ENCODE measurements at places on chromosomes 2 and 18.

GRCh38 chr2:47249157-47249900 is 94.2 kb upstream of the STPG4 start:
- DNase-seq, result no peak

DNA sequence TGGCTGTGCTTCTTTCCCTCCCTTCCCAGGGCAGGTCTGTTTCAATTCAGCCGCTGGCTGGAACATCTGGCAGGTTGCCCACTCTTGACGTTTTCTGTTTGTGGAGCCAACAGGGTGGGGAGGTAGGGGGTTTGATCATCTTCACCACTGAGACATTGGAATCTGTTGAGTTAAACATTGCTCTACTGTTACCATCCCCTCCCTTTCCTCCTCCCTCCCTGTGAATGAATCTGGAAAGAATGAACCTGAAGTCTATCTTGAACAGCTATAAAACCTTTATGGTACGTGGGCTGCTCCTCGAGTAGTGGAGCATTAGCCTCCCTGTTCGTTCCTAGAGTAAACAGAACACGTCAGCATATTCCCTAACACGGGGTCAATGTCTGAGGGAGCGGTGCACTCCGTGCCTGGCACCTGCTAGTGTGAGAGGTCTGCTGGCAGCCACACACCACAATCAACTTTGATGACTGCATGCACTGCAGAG is 249.9 kb upstream of the RBBP8 start:
- peak; percentile 82 for DNase-seq

DNA sequence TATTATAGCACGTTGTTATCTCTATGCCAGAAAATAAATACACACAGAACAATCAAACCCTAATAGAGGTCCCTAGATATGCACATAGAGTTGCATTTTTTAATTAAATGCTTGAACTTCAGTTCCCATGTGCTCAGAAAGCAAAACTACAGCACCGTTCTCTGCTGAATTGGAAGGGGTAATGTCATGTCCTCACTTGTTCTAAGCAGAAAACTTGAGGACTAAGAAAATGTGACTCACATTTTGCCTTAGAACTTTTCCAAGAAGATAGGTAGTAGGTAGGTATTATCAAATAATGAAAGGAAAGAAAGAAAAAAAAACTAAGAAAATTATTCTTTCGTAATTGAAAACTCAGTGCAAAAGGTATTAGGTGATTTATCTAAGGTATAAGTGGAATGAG is 607.3 kb downstream of the ERBB4 start:
- DNase-seq, result no peak

DNA sequence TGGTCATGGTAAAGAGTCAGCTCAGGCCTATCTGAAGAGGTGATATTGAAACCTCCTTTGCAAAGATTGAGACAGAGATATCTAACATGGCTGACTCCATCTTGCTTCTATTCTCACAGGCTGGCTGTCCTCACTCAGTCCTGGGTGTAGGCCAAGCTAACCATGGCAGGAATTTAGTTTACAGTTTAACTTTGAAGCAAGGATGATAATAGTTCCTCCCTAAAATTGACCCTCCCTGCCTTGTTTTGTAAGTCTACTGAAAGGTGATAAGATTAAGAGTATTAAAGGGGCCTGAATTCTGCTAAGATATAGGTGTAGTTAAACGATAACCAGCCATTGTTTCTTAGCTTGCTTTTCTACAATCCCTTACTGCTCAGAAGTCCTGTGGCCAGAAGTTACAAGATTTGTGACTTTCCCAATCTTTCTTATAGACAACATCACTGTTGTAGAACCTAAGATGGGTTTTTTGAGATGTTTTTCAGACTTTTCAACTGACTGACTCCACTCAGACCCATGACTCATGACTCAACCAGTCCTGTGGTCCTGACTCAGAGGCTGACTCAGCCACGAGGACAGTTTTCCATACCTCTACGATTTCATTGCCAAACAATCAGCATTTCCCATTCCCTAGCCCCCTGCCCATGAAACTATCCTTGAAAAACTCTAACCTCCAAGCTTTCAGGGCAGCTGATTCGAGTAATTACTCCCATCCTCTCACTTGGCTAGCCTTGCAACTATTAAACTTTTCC is 195.7 kb upstream of the SESTD1 start:
- no peak for DNase-seq

DNA sequence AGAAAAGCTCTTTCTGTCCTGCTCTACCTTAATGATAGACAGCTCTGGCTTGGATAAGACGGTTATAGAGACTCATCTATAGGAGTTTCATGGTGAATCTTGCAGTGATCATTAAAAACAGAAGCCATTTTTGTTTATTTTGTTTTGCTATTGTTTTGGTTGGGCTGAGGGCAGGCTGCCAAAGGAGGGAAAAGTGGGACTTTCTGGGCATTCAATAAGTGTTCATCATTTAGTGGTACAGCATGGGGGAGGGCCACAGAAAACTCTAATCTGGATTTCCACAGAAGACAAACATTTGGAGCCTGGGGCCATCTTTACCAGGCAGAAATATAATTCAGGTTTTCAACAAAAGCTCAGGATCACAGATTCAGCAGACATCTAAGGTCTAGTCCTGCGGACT is 62.4 kb upstream of the EFEMP1 start:
- DNase-seq, result no peak

DNA sequence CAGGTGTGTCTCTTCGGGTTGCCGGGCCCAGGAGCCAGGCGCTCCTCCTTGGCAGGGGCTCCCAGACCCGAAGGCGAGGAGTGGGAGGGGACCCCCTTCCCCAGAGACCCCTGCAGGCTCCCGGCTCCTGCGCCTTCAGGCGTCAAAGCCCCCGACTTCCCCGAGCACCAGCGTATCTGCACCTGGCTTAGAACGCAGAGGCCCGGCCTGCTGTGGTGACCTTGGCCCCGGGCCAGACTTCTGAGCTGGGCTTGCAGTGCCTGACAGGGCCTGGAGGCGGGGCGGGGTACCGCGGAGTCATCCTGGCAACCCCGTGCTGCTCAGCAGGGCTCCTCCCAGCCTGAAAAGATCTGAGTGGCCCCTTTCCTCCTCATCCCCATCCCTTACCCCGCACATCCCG is 27.0 kb downstream of the SKA1 start:
- DNase-seq, result peak; percentile 43

DNA sequence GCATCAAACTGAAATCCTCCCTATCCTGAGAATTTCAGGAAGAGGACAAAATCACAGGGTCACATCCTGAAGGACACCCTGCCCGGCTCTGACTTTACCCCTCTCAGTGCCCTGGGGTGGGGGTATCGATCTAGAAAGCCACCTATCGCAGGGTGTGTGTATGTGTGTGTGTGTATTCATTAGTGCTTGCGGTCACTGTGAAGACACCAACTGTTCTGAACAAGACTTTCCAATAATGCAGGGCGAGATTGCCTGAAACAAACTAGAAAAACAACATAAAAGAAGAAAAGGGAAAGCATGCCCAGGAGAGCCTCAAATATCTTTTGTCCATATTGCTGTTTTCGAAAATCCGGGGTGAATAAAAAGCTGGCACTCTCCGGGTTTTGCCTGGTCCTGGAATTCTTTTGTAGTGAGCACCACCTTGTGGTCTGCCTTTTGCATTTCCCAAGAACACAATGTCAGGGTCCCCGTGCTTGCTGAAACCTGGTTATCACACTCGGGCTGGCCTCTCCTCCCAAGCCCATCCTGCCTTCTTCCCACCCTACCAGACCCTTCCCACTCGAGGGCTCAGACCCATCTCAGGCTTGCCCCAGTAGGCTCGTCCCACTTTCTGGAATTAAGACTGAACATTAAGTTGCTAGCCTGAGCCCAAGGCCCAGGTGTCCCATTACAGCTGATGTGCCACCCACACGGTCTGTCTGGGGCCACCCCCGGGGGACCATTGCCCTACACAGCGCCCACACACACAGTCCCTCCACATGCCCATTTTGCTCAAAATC is 25.0 kb upstream of the COPS8 start:
- peak; percentile 75 for DNase-seq

DNA sequence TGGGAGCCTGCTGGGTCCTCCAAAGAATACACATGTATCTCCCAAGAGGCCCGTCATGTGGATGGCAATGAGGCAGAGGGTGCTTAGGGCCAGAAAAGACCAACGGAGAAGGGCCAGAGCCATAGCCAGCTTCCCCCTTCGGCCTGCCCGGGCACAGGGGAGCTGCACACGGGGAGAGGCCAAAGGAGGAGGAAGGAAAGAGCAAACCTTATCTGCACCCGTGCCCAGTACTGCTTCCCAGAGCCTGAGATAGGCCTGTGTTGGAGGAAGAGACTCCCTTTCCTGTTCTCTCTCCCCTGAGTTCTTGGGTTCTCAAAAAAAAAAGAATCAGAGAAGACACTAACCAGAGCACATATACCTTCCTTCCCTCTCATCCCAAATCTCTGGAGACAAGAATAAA is 250.3 kb downstream of the ANAPC1 start:
- DNase-seq, result no peak

- no peak for DNase-seq
Observed at GRCh38 chr2:70477441-70477844, 76.2 kb downstream of the TGFA start.

DNA sequence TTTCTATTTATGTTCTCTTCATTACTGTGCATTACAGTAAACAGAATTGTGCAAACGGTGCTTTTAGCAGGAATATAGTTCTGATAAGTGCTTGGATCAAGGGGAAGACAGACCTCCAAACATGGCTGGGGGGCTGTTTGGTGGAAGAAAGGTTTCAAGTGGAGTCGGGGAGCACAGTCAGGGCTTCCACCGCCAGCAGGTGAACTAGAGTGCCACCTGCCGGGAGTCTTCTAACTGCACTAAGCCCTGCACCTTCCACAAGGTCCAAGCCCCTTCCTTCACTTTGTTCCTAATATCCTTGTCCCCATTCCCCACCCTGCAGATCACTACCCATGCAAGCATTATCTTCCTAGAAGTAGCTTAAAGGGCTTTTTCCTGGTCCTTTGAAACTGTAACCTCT is 11.1 kb downstream of the ONECUT2 start:
- DNase-seq, result no peak

DNA sequence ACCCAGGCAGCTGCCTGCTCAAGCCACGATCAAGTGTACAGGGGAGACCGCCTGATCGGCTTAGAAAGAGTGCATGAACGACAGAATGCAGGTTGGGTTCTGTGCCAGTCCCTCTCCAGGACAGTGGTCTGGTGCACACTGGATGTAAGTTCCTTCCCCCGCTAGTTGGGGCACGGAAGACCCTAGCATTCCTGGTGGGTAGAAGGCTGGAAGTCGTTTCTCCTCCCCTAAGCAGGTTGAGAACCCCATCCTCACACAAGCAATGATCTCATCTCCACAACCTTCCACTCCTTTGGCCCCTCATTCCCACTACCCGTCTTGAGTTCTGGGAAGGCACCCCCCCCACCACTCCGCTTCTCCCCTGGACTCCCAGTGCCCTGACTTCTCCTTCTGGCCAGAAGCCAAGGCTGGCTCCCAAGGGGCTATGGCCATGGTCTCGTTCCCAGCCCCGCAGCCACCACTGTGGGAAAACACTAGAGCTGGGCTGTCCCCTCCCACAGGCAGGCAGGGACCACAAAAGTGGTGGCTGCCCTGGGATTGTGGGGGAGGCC is 1.4 kb upstream of the ANKRD39 start:
- DNase-seq, result peak; percentile 76

GRCh38 chr2:224354632-224355211 is 47.2 kb downstream of the FAM124B start:
- no peak for DNase-seq

GRCh38 chr18:48952287-48953103 is 1.7 kb upstream of the SMAD7 start:
- DNase-seq, result peak; percentile 92

- no peak for DNase-seq
Observed at GRCh38 chr18:48339692-48340091, 69.5 kb downstream of the ZBTB7C start.

DNA sequence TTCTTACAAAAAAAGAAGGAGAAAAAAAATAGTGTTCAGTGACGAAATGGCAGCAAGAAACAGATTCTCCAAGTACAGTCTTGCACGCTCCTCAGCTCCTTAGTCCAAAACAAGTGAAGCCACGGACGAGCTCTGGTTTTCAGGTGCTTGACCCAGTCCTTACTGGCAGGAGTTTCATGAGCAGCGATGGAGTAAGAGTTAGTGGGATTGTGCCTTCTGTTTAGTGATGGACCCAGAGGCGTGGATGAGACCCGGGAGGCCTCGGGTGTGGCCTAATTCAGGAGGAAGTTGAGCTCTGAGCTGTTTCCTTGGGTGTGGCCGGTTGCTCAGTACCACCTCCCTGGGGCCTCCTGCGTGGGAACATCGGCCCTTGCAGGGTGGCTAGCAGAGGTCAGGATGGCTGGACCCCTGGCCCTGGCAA is 52.0 kb downstream of the KIF5C start:
- no peak for DNase-seq

GRCh38 chr2:75268112-75268511 is 68.8 kb upstream of the TACR1 start:
- DNase-seq, result no peak

- DNase-seq, result no peak
Observed at GRCh38 chr2:67867735-67868134, 195.1 kb downstream of the C1D start.

DNA sequence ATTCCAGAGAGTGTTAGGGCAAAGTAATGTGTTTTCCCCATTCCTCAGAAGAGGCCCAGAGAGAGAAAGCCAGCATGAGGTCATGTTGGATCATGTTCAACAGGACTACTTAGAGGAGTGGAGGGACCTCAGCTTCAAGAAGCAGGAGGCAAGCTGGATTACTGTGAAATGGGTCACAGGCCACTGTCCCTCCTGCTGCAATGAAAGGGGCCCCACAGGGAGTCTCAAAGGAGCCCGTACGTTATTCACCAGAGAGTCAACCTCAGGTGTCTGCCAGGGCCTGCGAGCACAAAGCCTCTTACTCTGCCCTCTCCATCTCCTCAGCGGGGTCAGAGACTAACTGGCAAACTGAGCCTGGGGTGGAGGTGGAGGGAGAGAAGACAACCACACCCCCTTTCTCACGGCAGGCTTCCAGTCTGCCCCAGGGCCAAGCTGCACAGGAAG is 27.2 kb upstream of the ACYP2 start:
- peak; percentile 43 for DNase-seq

DNA sequence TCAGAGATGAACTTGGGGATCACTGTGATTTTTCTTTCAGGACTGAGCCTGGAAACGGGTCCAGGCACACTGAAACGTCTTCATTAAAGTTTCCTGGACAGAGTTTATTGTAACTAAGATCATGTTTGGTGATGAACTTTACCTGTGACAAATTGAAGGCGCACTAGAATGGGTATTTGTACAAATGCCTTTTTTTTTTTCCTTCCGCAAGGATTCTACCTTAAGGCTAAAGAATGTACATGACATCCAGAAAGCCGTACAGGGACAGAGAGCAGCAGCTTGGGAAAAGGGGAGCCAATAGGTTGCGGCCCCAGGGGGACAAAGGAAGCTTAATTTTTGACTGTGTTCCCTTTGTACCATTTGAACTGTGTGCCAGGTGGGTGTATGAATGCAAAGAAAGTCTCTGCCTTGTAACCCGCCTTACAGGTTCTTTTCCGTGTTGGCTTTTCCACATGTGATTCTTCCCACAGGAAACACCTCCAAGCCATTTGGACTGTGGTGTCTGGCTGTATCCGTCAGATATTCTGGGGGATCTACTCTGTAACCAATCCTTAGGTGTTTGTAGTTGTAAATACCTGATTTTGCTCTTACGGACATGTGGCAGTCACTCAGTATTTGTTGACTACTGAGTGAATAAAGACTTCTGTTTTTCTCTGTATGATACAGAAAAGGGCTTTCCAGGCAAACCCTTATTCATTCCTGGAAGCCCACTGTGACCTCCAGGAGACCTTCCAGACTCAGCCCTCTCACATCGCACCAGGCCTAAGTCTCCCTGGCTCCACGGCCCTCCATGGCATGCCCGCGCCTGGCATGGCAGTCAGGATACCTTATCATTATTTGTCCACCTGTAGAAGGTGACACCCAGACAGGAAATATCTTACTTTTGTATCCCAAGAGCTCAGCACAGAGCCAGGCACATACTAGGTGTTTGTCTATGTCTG is 1.1 kb downstream of the LRRFIP1 start:
- no peak for DNase-seq

- DNase-seq, result no peak
Observed at GRCh38 chr2:201349601-201350000, 7.5 kb downstream of the FLACC1 start.
